ENCODE measurements at places on chromosomes 7 and 10. TPM values are rescaled to one million over a fixed set of nuclear protein-coding genes. Genes with fewer than 3 reads are reported as not detected.

DNA sequence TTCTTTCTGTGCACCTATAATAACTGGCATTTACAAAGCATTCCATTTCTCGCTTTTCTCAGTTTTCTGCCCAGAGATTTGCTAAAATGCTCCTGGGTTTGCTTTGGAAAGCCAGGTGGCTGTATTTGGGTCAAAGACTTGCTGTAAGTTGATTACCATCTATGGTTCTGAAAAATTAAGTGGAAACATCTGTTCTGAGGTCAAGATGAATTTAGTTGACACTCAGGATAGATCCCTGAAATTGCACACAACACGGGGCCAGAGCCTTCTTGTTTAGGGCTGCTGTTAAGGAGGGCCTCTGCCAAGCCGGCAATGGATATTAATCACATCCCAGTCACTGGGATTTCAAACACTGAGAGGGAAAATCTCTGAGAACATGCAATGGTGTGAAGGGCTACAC is 111.6 kb upstream of the GLI3 start:
- H3K4me3 ChIP-seq: no peak overlapping the region
- no peak overlapping the region for H3K27ac ChIP-seq
- H3K27me3 ChIP-seq: no peaks in the 10 kb centered on the region

GRCh38 chr10:132554053-132554990 is 16.7 kb downstream of the INPP5A start:
- no peak overlapping the region for H3K27ac ChIP-seq
- H3K4me1 ChIP-seq: no peaks in the 10 kb centered on the region
- no peak overlapping the region for H3K4me3 ChIP-seq
- DNase-seq: no peak

DNA sequence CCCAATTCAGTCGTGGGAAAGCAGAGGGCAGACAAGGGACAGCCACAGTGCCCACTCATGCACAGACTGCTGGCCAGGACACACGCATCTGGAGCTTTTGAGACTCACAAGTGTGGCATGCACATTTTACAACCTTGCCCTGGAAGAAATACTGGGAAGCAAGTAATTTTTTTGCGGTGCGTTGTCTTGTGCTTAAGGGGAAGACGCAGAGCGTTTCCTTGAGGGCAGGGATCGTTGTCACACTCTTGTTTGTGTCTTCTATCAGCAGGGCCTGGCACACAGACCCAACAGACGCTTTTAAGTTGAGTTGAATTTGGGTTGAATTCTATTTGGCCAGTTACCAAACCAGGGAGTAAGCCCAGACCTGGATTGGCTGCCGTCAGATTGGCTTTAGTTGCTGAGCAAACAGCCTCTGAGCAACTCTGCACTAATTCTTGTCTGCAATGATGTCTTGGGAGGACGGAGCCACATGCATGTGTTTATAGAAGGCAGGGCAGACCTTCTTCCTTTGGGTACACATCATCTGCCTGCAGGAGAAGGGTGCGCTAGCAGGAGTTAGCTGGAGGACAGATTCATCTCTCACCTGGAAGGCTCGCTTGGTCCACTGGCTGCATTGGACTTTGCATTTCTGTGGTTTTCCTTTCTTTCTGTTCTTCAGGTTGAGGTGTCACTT is 38.4 kb downstream of the IL2RA start:
- no peaks in the 10 kb centered on the region for H3K36me3 ChIP-seq
- no peaks in the 10 kb centered on the region for H3K27me3 ChIP-seq
- no peaks in the 10 kb centered on the region for H3K4me1 ChIP-seq
- DNase-seq: no peak

Gene ABCC2
- total RNA-seq: 5.1 TPM

Gene TCAF2
- 2.4 TPM for total RNA-seq

Gene RET
- total RNA-seq: 0.27 TPM

All from thyroid gland (tissue), 4 donors.